ENCODE measurements at places on chromosomes 13 and 19.
A peak's percentile ranks its signal among the peaks of the same experiment; 100 is the strongest.

- no peaks in the 10 kb centered on the region for H3K4me1 ChIP-seq
- no peaks in the 10 kb centered on the region for H3K36me3 ChIP-seq
- no peak for DNase-seq
These were observed 237.7 kb downstream of the MZT1 start for GRCh38 chr13:72489751-72490150.

GRCh38 chr13:105735281-105735680 lies 800.2 kb downstream of the EFNB2 start:
- H3K27me3 ChIP-seq = no peaks in the 10 kb centered on the region
- no peak overlapping the region for H3K27ac ChIP-seq
- no peaks in the 10 kb centered on the region for H3K4me1 ChIP-seq
- DNase-seq = no peak
- H3K4me3 ChIP-seq = no peak overlapping the region

- no peak overlapping the region for H3K27ac ChIP-seq
- H3K4me3 ChIP-seq = no peak overlapping the region
- peaks cover 5% of the 10 kb centered on the region for H3K4me1 ChIP-seq
- H3K27me3 ChIP-seq = no peaks in the 10 kb centered on the region
These were observed 434.7 kb downstream of the FOXO1 start for GRCh38 chr13:40231751-40232150.

DNA sequence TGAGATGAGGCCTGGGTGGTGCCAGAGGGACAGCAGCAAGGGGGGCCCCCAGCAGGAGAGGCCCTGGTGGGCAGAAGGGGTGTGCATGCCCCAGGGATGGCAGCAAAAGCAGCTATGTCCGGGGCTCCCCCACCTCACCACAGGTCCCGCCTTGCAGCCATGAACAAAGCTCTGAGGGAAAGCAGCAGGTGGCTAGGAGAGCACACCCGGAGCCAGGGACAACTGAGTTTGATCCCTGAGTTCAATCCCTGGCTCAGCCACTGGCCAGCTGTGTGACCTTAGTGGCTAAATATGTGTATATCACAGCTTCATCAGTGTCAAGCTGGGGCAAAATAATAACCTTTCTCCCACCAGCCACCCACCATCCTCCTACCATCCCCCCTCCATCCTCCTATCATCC lies 47.7 kb upstream of the KCTD15 start:
- H3K4me3 ChIP-seq = no peak overlapping the region
- no peak overlapping the region for H3K27ac ChIP-seq
- H3K4me1 ChIP-seq = no peaks in the 10 kb centered on the region
- peaks cover 38% of the 10 kb centered on the region for H3K27me3 ChIP-seq
- no peaks in the 10 kb centered on the region for H3K36me3 ChIP-seq

- H3K4me1 ChIP-seq = no peaks in the 10 kb centered on the region
- H3K36me3 ChIP-seq = peaks cover 1% of the 10 kb centered on the region
- no peak overlapping the region for H3K27ac ChIP-seq
- H3K27me3 ChIP-seq = no peaks in the 10 kb centered on the region
- no peak overlapping the region for H3K4me3 ChIP-seq
These were observed 47.2 kb upstream of the ZNF737 start for GRCh38 chr19:20612711-20613316.

GRCh38 chr13:76630629-76631230 lies 255.5 kb downstream of the KCTD12 start:
- H3K36me3 ChIP-seq = no peaks in the 10 kb centered on the region
- peaks cover 11% of the 10 kb centered on the region for H3K27me3 ChIP-seq
- H3K4me3 ChIP-seq = no peak overlapping the region
- no peak for DNase-seq
- no peak overlapping the region for H3K27ac ChIP-seq

GRCh38 chr19:47210689-47211316 lies 20.2 kb downstream of the BBC3 start:
- no peak overlapping the region for H3K4me3 ChIP-seq
- no peak overlapping the region for H3K27ac ChIP-seq
- no peaks in the 10 kb centered on the region for H3K27me3 ChIP-seq

- DNase-seq = no peak
- H3K36me3 ChIP-seq = peaks cover 9% of the 10 kb centered on the region
- no peaks in the 10 kb centered on the region for H3K4me1 ChIP-seq
- H3K4me3 ChIP-seq = no peak overlapping the region
- no peak overlapping the region for H3K27ac ChIP-seq
These were observed 9.5 kb upstream of the NDUFS7 start for GRCh38 chr19:1374250-1374577.

DNA sequence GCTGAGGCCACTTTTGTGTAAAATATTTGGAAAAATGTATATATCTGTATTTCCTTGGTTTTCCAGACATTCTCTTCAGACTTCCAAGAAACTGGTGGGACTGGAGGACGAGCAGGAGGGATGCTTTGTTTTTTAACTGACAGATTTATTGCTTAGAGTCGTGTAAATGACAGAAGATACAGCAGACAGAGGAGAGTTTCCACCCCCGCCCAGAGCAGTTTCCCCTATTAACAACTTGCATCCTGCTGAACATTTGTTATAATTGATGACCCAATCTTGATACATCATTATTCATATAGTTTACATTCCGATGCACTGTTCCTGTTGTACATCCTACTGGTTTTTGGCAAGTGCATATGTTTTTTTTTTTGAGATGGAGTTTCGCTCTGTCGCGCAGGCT lies 7.1 kb upstream of the DOCK6 start:
- peaks cover 61% of the 10 kb centered on the region for H3K27me3 ChIP-seq
- H3K27ac ChIP-seq = no peak overlapping the region
- no peak overlapping the region for H3K4me3 ChIP-seq
- H3K4me1 ChIP-seq = no peaks in the 10 kb centered on the region

DNA sequence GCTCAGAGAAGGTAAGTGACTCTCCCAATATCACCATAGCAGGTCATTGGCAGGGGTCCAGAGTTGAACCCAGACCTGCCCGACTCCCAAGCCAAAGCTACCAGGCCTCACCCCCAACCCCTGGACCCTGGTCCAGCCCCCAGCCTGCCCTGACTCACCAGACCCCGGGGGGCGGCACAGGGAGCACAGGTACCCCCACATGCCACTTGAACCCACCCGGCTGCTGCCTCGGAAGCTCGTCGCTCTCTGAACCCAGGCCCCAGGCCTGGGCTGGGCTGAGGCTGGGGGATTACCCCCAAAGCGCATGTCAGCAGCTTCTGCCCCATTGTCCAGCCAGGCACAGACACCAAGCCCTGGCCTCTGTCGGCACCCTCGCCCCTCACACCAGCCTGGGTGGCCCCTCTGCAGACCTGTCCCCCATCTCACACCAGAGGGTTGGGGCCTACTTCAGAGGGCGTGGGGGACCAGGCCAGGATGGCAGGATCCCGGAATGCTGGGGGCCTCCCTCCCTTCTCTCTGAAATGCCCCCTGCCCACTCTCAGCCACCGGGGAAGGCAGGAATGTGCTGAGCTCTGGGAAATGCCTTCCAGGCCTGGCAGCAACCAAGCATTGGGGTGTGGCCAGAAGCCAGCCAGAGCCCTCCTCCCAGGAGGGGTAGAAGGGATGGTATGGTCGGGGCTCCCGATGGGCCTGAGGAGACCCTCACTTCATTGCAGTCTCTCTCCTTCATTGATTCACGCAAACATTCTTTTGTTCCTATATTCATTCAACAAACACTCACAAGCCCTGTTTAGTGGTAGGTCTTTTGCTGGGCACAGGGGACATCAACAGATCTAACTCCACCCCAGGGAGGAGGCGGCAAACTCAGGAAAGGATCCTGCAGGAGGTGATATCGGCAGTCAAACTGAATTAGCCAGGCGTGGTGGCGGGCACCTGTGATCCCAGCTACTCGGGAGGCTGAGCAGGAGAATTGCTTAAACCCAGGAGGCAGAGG lies 1.7 kb upstream of the PRX start:
- H3K4me1 ChIP-seq = peaks cover 16% of the 10 kb centered on the region
- H3K36me3 ChIP-seq = peaks cover 4% of the 10 kb centered on the region
- no peak for DNase-seq
- H3K27ac ChIP-seq = peak overlapping the region; percentile 32
- no peaks in the 10 kb centered on the region for H3K27me3 ChIP-seq
- no peak overlapping the region for H3K4me3 ChIP-seq

DNA sequence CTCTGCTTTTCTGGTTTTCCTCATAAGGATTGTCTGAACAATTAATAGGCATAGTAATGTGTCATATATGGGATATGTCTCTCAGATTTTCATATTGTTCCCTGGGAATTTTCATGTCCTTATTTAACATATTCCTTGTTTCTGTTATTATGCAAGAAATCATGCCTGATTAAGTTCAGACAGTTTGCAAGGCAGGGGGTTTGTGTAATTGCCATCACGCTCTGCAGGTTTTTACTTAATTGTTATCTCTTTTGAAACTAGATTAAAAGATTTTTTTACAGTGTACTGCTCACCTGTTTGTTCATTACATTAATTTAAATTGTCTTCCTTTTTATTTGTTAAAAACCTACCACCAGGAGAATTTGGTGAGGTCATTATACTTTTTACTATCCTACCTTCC lies 1253.2 kb upstream of the PRR20A start:
- H3K27ac ChIP-seq = no peak overlapping the region
- no peak for DNase-seq
- no peak overlapping the region for H3K4me3 ChIP-seq
- H3K36me3 ChIP-seq = no peaks in the 10 kb centered on the region

- peaks cover 5% of the 10 kb centered on the region for H3K4me1 ChIP-seq
- H3K27me3 ChIP-seq = no peaks in the 10 kb centered on the region
- H3K4me3 ChIP-seq = no peak overlapping the region
These were observed 137.8 kb downstream of the ZDHHC20 start for GRCh38 chr13:21321269-21321668.

DNA sequence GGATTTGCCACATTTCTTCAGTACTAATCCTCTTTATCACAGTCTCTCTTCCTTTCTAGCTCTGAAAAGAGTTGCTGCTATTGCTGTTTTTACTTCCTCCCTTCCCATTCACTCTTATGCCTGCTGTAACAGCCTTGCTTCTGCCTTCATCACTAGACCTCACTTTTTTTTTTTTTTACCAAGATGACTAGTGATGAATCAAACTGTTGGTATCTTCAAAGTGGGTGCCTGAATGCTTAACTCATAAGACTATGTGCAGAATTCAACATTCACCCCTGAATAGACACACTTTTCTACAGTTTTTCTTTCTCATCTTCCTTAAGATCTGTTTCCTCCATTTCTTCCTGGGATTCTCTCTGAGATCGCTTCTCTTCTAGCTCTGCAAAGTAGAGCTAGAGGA lies 217.2 kb upstream of the HTR2A start:
- H3K4me1 ChIP-seq = no peaks in the 10 kb centered on the region
- no peak overlapping the region for H3K27ac ChIP-seq
- no peaks in the 10 kb centered on the region for H3K27me3 ChIP-seq
- no peaks in the 10 kb centered on the region for H3K36me3 ChIP-seq
- no peak overlapping the region for H3K4me3 ChIP-seq

DNA sequence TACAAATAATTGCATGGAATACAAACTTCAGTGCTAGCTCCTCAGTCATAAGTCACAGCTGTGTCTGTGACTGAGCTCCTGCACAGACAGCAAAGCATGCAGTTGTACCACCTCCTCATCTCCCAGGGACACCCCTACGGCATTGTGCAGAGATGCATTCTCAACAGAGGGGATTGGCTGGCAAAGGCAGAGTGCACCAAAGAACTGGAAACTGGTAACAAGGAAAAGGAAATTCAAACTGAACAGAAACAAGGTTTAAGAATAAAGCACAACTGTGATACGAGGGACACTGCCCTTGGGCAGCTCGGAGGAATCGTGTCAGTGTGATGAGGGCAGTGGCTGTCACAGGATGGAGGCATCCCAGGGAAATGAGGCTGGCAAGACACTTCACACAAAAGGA lies 126.1 kb upstream of the SOX1 start:
- no peaks in the 10 kb centered on the region for H3K4me1 ChIP-seq
- H3K27me3 ChIP-seq = peaks cover 11% of the 10 kb centered on the region
- H3K4me3 ChIP-seq = no peak overlapping the region
- H3K27ac ChIP-seq = no peak overlapping the region
- no peaks in the 10 kb centered on the region for H3K36me3 ChIP-seq

DNA sequence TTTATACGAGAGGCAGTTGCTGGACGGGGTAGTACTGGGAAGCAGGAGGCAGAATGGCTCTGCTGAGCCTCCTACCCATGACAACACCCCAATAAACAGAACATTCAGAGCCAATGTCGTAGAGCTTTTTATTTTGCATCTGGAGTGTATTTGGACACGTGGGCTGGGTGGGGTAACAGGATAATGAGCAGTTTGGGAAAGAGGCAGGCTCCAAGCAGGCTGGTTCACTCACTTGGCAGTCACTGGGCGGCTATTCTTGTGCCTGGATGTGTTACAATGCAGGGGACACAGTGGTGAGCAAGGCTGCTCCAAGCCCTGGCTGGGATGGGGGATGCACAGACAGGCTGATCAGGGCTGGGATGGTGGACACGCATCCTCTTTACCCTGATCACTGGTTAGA lies 9.5 kb downstream of the ACTMAP start:
- no peak overlapping the region for H3K27ac ChIP-seq
- H3K27me3 ChIP-seq = no peaks in the 10 kb centered on the region
- H3K4me1 ChIP-seq = no peaks in the 10 kb centered on the region
- peaks cover 3% of the 10 kb centered on the region for H3K36me3 ChIP-seq

DNA sequence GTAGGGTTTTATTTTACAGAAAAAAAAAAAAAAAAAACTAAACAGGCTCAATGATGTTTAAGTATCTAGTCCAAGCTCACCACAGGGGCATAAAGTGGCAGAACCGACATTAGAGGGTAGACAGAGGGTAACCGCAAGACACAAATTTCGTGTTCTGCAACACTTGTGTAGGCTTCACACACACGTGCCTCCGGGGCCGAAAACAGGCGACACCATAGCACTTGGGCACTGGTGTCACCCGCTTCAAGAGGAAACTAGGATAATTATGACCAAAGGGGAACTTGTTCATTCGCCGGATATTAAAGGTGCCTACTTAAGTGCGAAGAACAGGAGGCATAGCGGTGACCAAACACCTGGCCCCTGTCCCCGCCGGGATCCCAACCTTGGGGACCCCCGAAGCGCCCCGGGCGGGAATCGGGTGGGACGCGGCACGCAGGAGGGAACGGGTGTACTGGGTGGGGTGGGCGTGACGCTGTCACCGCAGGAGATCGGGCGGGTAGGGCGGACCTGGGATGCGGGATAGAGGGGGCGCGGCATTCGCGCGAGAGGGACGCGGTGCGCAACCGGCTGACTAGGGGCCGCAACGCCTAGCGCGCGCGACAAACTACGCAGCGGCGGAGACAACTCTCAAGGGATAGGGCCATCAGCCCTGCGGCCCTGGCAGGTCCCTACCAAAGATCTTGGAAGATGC lies 558 bp downstream of the MZT1 start:
- peaks cover 41% of the 10 kb centered on the region for H3K4me1 ChIP-seq
- DNase-seq = peak; percentile 18
- no peaks in the 10 kb centered on the region for H3K27me3 ChIP-seq
- peak overlapping the region; percentile 92 for H3K4me3 ChIP-seq
- peaks cover 19% of the 10 kb centered on the region for H3K36me3 ChIP-seq

- peaks cover 13% of the 10 kb centered on the region for H3K36me3 ChIP-seq
- H3K27me3 ChIP-seq = peaks cover 47% of the 10 kb centered on the region
- H3K4me3 ChIP-seq = no peak overlapping the region
- DNase-seq = no peak
- H3K4me1 ChIP-seq = peaks cover 12% of the 10 kb centered on the region
- no peak overlapping the region for H3K27ac ChIP-seq
These were observed 7.7 kb upstream of the POU4F1 start for GRCh38 chr13:78611040-78611439.
